ENCODE measurements at places on chromosomes 4 and X.
A peak's percentile ranks its signal among the peaks of the same experiment; 100 is the strongest.

- DNase-seq, result no peak
These were observed 129.1 kb downstream of the COL4A6 start for GRCh38 chrX:108309144-108309543.

- no peak for DNase-seq
These were observed 46.2 kb downstream of the REELD1 start for GRCh38 chr4:146260521-146260920.

- DNase-seq, result no peak
These were observed 393.5 kb upstream of the GRIA3 start for GRCh38 chrX:122790376-122791095.

DNA sequence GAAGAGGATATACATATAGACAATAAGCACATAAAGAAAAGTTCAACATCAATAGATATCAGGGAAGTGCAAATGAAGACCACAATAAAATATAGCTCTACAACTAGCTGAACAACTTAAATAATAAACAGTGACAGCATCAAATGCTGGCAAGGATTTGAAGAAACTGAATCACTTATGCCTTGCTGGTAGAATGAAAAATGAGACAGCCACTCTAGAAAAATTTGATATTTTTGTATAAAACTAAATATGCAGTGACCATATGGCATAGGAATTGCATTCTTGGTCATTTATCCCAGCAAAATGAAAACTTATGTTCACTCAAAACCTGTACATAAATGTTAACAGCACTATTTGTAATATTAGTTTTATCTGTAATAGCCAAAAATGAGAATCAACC lies 1102.0 kb downstream of the C4orf33 start:
- DNase-seq, result no peak

DNA sequence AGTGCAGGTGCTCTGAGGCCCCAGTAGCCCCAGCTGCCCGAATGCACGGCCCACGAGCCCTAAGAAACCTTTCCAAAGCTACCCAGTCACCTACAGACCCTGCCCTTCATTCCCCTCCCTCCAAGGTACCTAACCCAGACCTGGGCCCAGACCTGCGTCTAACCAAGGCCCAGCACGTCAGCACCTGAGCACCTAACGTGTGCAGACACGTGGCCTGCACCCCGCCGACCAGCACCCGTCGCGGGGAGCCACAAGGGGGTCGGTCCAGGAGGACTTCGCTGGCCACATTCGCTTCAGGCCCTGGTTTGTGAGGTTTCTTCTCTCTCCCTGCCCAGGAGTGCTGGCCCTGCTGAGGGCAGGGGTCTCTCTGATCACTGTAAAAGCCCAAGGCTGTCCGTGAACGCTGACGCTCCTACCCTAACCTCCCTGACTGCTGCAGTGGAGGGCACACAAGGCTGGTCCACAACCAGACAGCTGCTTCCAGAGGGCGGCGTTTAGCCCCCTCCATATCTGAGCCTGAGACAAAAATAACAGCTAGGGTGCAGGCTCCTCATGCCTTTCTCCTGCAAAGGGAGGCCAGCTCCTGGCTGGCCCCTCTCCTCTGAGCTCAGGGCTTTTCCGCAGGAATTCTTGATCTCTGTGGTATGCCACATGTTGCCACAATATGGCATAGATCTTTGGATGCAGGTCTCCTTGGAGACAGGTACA lies 31.8 kb downstream of the WDR1 start:
- DNase-seq, result no peak

- DNase-seq, result no peak
These were observed 79.6 kb upstream of the DDX60 start for GRCh38 chr4:168398188-168398587.

DNA sequence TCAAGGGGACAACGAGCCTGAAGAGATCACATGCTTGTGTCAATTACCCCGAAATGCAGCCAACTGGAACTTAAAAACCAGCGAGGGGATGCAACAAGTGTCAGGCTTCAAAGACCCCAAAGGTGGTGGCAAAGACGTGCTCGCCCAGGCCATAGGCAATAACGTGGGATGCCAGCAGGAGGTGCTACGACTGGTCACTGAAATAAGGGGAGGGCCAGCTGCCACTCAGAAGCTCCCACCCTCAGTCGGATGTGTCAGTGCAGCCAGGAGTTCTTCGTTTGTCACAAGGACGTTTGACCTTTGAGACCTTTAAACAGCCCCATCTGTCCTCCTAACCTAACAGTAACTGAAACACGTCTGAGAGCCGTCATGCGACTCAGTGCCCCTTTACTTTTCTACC lies 556.8 kb upstream of the PCDH10 start:
- no peak for DNase-seq

- no peak for DNase-seq
These were observed 349.3 kb downstream of the FBXO8 start for GRCh38 chr4:173934201-173934600.

GRCh38 chrX:135520553-135521404 lies at the start of gene INTS6L:
Gene INTS6L, plus strand, starts transcription at chrX:135520660. Its CDS starts 333 bp downstream, at chrX:135520993.
- DNase-seq, result peak; percentile 73

GRCh38 chr4:161813889-161814288 lies 349.9 kb downstream of the FSTL5 start:
- DNase-seq, result no peak

DNA sequence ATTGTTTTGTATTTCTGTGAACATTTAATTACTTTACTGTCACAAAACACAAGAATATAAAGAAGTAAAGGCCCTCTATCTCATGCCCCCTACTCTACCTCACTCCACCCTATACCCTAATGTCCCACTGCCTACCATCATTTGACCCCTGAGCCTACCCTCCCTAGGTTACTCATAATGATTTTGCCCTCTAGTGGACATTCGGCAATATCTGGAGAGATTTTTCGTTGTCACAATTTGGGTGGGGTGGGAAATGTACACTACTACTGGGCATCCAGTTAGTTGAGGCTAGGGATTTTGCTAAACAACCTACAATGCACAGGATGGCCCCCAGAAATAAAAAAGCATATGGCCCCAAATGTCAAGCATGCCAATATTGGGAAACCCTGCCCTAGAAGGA lies 10.2 kb downstream of the TEX13A start:
- no peak for DNase-seq

GRCh38 chr4:183328832-183329231 lies 6.6 kb upstream of the CLDN24 start:
- no peak for DNase-seq

GRCh38 chr4:144711700-144712456 lies 65.9 kb downstream of the HHIP start:
- DNase-seq, result no peak

DNA sequence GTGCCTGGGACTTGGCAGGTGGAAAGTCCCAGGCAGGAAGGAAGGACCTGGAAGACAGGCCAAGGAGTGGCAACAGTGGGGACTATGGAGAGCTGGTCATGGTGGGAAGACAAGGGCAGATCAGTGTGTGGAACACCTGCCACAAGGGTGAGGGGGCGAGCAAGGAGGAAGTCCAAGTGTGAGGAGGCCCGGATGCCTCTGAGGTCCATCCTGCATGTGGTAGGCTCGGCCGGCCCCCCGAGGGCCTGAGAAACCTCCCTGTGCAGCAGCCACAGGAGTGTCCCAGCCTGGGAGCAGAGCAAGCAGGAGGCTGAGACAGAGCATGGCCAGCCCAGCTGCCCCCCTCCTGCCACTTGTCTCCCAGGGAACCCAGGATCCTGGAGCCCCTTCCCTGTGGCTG lies 40.5 kb upstream of the PSAPL1 start:
- no peak for DNase-seq

GRCh38 chr4:5040856-5041620 lies 10.2 kb upstream of the STK32B start:
- DNase-seq, result no peak

GRCh38 chr4:95505151-95505550 lies 43.6 kb downstream of the UNC5C start:
- no peak for DNase-seq

- DNase-seq, result no peak
These were observed 133.6 kb upstream of the C1QTNF7 start for GRCh38 chr4:15294202-15294601.

DNA sequence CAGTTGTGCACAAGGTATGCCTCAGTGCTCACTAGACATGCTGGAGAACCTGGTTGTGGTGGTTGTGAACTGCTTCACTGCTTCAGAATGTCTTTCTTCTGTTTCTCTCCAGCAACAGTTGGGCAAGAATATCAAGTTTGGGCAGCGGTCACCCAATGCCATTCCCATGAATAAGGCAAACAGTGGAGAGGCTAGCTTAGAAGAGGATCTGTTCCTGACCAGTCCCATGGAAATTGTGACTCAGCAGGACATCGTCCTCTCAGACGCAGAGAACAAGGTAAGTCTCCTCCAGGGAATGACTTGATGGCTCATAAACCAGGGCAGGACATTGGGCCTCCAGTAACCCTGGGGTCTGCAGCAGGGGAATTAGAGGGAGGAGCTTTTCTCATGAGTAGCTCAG lies 79.9 kb downstream of the AASDH start:
- no peak for DNase-seq

GRCh38 chr4:177441061-177441802 lies 1.0 kb downstream of the AGA start:
- DNase-seq, result no peak

GRCh38 chr4:98606894-98607293 lies 51.5 kb downstream of the TSPAN5 start:
- no peak for DNase-seq

- DNase-seq, result no peak
These were observed 91.7 kb upstream of the HPF1 start for GRCh38 chr4:169849456-169849855.

Data from stimulated activated CD8-positive, alpha-beta memory T cell treated with anti-CD3 and anti-CD28 coated beads, Interleukin-12 subunit alpha, Interleukin-12 subunit beta, amount 100 ng/mL, for 1 hour (primary cell).